ENCODE measurements at places on chromosomes 6 and 20.
A peak's percentile ranks its signal among the peaks of the same experiment; 100 is the strongest.

DNA sequence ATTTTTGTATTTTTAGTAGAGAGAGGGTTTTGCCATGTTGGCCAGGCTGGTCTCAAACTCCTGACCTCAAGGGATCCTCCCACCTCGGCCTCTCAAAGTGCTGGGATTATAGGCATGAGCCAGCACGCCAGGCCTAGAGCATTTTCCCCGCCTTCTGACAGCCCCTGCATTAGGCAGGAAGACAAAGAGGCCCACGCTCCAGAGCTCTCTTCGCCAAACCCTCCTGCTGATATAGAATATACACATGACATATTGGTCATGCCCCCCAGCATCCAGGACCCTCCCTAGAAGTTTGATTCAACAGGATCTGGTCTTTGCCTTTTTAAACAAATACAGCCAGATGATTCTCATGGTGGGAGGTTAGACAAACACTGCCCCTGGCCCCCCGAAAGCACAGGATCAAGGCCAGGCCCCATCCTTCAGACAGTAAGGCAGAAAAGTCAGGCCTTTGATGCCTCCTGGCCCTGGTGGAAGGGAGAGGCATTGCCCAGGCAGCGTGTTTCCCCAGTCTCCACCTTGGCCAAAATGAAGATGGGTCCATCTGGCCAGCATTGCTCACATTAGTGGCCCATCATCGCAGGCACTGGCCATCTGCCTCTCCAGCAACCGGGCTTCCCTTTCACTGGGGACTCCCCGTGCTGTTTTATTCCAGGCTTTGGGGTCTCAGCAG lies 4.4 kb downstream of the SULF2 start:
- DNase-seq, result no peak

GRCh38 chr6:70764706-70765105 lies 97.0 kb downstream of the SMAP1 start:
- DNase-seq, result no peak

DNA sequence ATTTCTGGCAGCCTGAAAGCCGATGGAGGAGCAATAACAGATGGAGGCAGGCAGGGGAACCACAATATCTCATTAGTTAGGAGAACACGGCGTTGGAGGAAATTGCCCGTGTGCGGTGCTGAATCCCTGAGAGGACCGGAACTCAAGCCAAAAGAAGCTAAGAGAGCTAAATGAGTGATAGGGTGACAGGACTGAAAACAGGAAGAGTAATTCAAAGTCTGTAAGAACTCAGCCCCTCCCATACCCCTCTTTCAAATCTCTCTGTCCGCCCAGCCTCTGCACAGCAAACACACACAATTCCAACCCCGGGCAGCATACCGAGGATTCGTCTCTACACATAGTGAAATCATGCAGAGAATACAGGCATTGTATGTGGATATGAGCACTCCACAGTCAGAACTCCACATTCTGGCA lies 2.6 kb upstream of the IPCEF1 start:
- DNase-seq, result no peak

DNA sequence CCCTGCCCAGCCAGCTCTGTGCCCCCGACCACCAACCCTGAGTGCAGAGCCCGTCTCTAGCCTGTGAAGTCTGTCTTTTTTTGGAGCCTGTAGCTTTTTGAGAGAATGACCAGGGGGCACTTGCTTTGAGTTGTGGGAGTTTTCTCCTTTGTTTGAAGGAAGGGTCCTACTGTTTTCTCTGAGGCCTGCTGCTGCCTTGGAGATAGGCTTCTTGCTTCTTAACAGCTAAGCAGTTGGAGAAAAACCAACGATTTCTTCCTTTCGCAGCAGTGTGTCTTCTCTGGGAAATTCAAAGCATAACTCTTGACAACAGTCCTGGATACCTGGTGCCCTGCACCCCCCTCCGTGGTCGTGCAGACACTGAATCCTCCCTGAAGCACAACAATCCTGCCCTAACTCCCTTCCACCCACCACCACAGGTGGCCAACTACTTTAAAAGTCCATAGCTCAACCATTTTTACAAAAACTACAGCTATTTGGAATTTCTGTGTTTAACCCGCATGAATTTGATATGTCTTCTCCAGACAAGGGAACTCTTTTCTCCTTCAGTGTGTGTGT lies 61.0 kb downstream of the FAM50B start:
- DNase-seq, result no peak

- no peak for DNase-seq
These were observed 161.1 kb upstream of the DTNBP1 start for GRCh38 chr6:15823838-15824414.

GRCh38 chr6:4892785-4893485 lies 110.9 kb downstream of the RPP40 start:
- DNase-seq, result no peak

DNA sequence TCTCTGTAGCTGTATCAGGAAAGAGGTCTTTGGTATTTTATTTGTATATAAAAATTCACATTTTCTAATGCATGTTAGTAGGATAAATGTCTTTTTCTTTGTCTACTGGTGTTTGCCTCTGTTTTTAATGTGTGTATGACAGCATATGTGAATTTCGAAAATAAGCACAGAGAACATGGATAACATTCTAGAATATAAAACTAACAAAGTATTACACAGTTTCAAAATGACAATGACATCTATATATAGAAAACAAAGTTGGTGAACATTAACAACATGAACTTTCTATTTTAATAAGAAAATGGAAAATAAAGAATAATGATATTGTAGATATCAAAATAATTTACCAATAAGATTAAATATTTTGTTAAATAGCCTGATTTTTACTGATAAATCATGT lies 608.0 kb downstream of the COL12A1 start:
- no peak for DNase-seq

DNA sequence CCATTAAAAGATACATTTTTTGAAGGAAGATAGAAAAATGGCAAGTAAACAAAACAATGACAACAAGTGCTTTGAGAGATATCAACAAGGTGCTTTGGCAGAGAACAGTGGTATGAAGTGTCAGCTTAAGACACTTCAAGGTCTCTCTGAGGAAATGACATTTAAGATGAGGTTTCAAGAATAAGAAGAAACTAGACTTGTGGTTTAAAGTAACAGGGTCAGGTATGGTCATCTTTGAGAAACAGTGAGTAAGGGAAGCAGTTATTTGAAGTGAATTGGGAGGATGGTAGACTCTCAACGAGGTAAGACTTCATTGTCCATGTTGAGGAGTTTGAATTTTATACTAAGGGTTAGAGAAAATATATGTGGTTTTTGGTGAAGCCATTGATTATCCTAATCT lies 77.8 kb downstream of the SYCP2L start:
- DNase-seq, result no peak

GRCh38 chr6:52284460-52285176 lies at the start of gene MCM3:
Gene MCM3, minus strand, starts transcription at chr6:52284742. Its CDS starts 68 bp downstream, at chr6:52284674.
- DNase-seq, result peak; percentile 91

GRCh38 chr6:87922196-87922946 lies 125.3 kb upstream of the SPACA1 start:
- no peak for DNase-seq

DNA sequence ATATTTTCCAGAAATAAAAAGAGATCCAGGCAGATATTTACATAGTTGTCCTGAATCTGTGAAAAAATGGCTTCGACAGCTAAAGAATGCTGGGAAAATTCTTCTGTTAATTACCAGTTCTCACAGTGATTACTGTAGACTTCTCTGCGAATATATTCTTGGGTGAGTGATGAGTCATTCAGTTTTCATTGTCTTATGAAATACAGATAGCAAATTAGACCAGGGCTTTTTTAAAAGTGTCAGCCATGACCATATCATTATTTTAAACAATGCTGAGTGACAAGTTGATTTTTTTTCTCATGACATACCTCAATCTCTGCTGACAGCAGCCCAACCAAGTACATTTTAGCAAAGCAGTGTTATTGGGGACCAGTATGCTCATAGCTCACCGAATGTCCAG lies 32.8 kb downstream of the TSPYL4 start:
- DNase-seq, result no peak

GRCh38 chr6:16844183-16844582 lies 82.9 kb upstream of the ATXN1 start:
- no peak for DNase-seq

GRCh38 chr6:7632501-7633290 lies 42.7 kb downstream of the SNRNP48 start:
- DNase-seq, result no peak

- no peak for DNase-seq
These were observed 168.6 kb downstream of the ZFAND3 start for GRCh38 chr6:37988127-37988526.

- DNase-seq, result no peak
These were observed 22.7 kb upstream of the NTSR1 start for GRCh38 chr20:62685781-62686555.

GRCh38 chr6:15062516-15063252 lies 183.2 kb upstream of the JARID2 start:
- DNase-seq, result no peak

DNA sequence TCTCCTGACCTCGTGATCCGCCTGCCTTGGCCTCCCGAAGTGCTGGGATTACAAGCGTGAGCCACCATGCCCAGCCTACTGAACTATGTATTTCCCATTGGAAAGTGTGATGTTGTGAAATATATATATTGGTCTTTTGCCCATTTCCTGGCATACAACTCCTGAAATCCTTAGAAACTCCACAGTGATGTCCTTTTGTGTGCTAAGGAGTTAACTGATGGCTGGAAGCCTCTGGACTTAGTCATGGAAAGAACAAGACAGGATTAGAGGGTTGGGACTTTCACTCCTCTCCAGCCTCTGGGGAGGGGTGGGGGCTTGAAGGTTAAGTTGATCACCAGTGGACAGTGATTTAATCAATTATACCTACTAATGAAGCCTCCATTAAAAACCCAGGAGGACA lies 7.1 kb downstream of the PANK2 start:
- DNase-seq, result no peak

DNA sequence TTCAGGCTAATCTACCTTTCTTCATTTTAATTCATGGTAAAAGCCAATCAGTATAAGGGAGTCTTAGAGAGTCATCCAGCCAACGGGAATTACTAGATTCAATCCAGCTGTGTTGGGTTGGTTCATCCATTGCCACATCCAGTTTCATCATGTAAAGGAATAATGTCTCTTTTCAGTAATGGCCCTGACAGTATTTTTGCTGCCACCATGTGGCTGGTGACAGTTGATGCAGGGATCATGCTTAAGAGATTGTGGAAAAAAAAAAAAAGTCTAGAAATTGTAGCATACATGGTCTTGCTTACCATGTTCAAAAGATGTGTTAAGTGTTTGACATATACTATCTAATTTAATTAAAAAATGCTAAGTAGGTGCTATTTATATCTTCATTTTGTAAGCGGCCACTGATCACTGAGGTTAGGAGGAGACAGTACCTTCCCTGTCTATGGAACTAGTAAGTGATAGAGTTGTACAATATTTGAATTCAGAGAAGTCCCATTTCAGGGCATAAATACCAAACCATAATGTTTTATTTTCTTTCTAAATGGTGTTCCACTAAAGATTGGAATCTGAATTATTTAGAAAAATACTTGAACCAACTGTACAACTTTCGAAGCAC lies 135.9 kb downstream of the KHDRBS2 start:
- DNase-seq, result no peak

DNA sequence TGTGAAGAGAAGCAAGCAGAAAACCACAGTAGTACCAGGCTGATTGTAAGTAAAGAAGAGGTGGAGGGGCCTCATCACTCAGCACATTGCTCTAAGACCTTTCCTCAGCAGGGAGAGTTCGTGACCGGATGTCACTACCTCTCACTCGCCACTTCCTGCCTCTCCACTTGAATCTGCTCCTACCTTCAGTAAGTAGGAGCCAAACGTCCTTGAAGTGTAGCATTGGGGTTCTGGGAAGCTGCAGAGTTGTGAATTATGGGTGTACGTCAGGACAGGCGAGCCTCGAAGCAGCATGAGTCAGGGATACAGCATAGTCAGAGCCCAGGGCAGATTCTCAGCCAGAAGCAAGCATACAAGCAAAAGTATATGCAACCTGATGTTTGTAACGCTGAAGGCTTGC lies 224.9 kb downstream of the PHACTR1 start:
- no peak for DNase-seq

DNA sequence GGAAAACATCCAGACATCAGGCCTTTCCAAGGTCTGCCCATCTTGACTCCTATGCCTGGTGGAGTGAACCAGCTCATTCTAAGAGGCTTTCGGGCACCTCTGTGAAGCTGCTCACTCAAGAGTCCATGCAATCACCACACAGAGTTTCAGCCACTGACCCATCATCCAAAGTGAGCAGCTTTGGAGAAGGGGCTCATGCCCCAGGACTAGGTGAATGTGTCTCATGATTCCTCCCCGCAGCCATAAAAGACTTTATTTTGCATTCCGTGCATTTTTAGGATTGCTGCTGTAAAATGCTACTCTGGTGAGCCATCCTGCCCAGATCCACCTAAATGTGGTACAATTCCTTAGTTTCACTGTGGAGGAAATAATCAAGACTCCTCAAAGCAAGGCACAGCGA lies 44.5 kb upstream of the EZR start:
- DNase-seq, result no peak

DNA sequence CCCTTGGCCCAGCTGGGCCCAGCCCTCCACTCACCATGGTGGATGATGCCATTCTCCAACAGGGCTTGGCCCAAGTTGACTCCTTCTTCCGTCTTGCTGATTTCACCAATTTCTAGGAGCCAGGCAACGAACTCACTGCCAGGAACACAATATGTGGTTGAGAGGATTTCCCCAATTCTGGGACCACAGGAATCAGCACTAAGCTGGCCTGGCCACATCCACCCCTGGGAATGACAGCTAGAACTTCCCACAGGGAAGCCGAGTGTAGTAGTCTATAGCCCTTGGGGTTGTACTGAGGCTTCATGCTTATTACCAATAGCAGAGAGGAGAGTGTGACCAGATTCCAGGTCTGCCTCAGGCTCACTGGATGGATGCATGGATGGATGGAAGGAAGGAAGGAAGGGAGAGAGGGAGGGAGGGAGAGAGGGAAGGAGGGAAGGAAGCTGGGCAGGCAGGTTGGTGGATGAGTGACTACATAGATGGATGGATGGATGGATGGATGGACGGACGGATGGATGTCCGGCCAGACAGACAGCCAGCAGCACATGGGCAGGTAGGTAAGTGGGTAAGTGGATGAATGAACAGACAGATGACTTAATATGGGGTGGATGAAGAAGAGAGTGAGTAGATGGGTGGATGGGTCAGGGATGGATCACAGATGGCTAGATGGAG lies 146.5 kb downstream of the PREX1 start:
- DNase-seq, result no peak

DNA sequence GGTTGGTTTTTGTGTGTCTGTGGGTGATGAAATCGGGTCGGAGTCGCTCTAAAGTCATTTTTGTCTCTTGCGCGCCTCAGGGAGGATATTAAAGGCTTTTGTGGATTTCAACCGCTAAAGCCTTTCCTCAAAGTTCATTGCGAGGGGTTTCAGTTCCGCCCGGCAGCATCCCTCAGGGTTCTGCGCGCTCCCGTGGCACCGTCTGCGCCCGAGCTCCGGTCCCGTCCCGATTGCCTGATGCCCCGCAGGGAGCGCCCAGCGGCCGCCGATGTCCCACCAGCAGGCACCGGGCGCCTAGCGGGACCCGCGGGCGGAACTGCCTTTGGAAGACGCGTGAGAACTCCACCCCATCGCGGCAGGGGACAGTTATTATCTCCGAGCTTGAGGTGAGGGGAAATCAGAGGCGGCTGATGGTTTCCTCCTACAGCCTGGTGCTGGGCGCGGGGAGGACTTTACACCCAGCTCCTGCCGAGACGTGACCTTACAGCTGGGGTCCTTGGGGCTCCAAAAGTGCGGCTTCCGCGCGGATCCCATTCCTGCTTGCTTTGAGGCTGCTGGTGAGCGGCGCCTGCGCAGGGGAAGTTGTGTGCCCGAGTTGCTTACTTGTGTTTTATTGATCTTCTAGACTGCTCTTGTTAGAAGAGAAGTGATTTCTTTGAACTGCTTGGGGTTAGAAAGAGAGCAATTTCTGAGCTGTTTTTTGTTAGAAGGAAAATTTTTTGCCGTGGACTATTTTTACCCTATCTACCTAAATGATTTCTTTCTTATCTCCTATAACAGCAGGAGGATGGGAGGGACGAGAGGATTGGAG lies 27.1 kb downstream of the ULBP1 start:
- DNase-seq, result no peak

All from stimulated activated CD4-positive, alpha-beta T cell treated with anti-CD3 and anti-CD28 coated beads, Interleukin-15, amount 100 ng/mL, for 48 hours (primary cell).